ENCODE measurements at places on chromosomes 6 and 20.

DNA sequence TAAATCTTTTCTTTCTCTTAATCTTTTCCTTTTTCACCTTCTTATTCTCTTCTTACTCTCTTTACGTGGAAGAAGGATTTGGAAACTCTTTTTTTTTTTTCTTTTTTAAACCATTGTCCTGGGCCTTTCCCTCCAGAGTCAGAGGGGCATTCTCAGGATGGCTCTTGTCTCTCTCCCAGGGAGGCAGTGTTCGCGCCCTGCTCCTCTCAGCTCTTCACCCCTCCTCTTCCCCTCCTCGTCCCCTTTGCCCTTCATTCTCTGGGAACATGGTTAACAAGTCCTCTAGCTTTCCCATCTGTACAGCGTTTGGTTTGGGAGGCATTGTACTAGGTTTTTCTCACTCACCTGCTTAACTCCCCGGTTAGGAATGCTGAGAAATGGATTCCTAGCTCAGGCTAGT, 52.0 kb upstream of the TFB1M start:
- no peak for DNase-seq

GRCh38 chr20:44719841-44720240, 4.7 kb downstream of the CCN5 start:
- DNase-seq: no peak

DNA sequence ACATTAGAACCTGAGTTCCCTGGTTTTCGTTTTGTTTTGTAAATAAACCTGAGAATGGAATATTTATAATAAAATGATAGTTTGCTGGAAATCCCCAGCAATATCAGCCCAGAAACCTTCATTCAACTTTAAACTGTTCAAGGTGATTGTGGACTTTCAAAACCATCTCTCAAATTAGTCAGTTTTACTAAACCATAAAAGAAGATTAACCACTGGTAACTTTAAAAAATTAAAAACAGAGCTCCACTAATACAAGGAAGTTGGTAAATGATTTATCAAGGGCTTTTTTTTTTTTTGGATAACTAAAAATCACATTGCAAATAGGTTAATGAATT, 10.0 kb downstream of the MBOAT1 start:
- no peak for DNase-seq

DNA sequence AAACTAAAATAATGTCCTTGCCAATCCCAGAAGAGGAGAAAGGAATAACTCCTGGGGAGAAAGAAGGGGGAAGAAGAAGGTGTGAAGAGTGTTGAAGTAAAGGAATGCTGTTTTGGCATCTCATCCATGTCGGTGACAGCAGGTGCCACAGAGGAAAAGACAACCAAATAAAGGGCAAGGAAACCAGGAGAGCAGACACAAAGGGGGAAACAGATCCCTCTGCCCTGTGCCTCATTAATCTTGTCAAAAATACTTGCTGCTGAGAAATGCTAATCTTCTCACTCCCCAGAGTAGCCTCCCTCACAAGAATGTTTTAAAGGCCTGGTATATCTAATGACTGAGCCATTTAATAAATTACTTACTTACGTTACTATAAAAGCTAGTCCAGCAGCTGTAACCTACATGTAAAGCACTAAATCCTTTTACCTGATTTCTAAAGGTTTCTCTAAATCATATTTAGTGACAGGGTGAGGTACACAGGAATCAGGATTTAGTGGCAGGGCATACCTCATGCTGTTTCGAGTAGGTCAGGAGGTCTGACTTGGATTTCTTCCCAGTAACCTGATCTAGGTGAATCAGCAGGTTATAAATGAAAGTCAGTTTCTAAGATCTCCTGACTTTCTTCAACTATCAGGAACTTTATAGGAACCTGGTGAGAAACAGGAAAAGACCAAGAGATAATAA, 377.1 kb downstream of the CENPW start:
- DNase-seq: no peak

- DNase-seq: no peak
These were observed 49.4 kb downstream of the TMEM242 start for GRCh38 chr6:157273756-157274470.

GRCh38 chr20:871436-871835, 37.9 kb downstream of the FAM110A start:
- DNase-seq: no peak

GRCh38 chr6:28839443-28840120, 84.2 kb downstream of the TRIM27 start:
- no peak for DNase-seq

DNA sequence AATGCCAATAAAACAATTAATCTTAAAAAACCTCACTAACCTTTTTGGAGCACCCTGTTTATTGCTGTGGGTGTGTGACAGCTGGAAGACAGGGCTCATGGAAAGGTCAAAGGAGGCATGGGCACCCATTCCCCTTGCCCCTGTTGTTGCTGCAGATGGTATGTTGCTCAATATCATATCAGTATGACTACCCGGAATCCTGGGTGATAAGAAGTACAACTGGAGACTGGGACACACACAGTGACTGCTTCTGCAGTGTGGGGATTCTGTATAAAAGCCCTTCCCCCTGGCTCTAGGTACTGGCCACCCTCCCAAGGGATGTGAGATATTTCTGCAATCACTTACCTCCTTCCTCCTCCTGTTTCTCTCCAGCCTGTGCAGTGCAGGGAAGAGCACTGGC, 47.3 kb upstream of the IL20RA start:
- no peak for DNase-seq

Measured in ureter (tissue), 1 donor.